ENCODE measurements at places on chromosomes 11 and 22. TPM values are rescaled to one million over a fixed set of nuclear protein-coding genes. Genes with fewer than 3 reads are reported as not detected.

DNA sequence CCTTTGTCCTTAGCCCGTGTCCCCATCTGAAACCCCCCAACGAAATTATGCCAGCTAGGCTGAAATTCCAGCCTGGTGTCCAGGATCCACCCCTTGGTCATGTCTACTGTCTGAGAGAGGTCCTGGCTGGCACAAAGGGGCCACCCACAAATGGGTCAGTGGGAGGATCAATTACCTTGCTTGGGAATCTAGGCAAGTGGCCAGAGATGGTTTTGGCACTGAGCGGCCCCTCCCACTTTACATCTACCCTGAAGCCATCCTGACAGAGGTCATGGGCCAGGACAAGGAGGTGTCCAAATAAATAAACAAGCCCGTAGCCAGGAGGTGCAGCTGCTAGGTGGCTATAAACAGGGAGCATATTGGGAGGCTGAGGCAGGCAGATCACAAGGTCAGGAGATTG lies 311.5 kb downstream of the MN1 start:
- H3K4me3 ChIP-seq: no peak overlapping the region
- no peak for DNase-seq
- peaks cover 18% of the 10 kb centered on the region for H3K4me1 ChIP-seq
- peak overlapping the region; percentile 90 for H3K27ac ChIP-seq

GRCh38 chr11:50170115-50170514 lies 137.4 kb downstream of the OR4C45 start:
- H3K27me3 ChIP-seq: no peaks in the 10 kb centered on the region
- H3K4me3 ChIP-seq: no peak overlapping the region
- DNase-seq: no peak
- no peaks in the 10 kb centered on the region for H3K36me3 ChIP-seq
- H3K4me1 ChIP-seq: no peaks in the 10 kb centered on the region

DNA sequence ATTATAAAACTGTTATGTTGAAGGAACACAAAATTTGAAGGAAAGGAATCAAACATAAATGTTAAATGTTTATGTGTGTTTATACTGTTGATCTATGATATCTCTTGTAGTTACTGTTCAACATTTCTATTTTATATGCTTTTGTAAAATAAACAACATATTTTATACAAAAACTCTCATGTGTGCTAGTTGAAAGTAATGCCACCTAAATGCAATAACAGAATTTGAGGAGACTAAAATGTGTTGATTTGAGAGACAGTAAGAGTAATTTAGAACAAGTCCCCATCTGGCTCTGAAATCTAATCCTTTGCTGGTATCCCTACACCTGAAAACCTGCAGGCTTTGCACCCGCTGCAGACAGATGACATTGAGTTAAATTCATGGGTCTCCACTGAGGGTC lies 95.7 kb upstream of the TOP3B start:
- peaks cover 5% of the 10 kb centered on the region for H3K27me3 ChIP-seq
- no peak overlapping the region for H3K4me3 ChIP-seq
- DNase-seq: no peak
- H3K27ac ChIP-seq: no peak overlapping the region
- H3K36me3 ChIP-seq: no peaks in the 10 kb centered on the region
- H3K4me1 ChIP-seq: peaks cover 18% of the 10 kb centered on the region

GRCh38 chr11:134577751-134578395 lies 165.8 kb upstream of the B3GAT1 start:
- H3K27ac ChIP-seq: no peak overlapping the region

Gene FSHB
- not detected for total RNA-seq

- H3K27me3 ChIP-seq: no peaks in the 10 kb centered on the region
- peaks cover 6% of the 10 kb centered on the region for H3K4me1 ChIP-seq
- no peak overlapping the region for H3K4me3 ChIP-seq
- peaks cover 3% of the 10 kb centered on the region for H3K36me3 ChIP-seq
- no peak for DNase-seq
Observed at GRCh38 chr11:18615628-18616392, 16.2 kb downstream of the MISFA start.

Gene CYB5R2
- 25.0 TPM for total RNA-seq

- DNase-seq: no peak
- no peaks in the 10 kb centered on the region for H3K4me1 ChIP-seq
- no peaks in the 10 kb centered on the region for H3K36me3 ChIP-seq
- no peak overlapping the region for H3K27ac ChIP-seq
- peaks cover 4% of the 10 kb centered on the region for H3K27me3 ChIP-seq
Observed at GRCh38 chr11:131077340-131077739, 161.1 kb upstream of the SNX19 start.

- no peak for DNase-seq
- H3K4me3 ChIP-seq: no peak overlapping the region
- H3K36me3 ChIP-seq: no peaks in the 10 kb centered on the region
- H3K27me3 ChIP-seq: no peaks in the 10 kb centered on the region
Observed at GRCh38 chr22:29011240-29012100, 50.2 kb downstream of the C22orf31 start.

GRCh38 chr11:1776944-1777715 lies 13.4 kb upstream of the CTSD start:
- H3K27me3 ChIP-seq: no peaks in the 10 kb centered on the region
- H3K4me3 ChIP-seq: no peak overlapping the region

Gene GGA1
- 30.2 TPM for total RNA-seq

DNA sequence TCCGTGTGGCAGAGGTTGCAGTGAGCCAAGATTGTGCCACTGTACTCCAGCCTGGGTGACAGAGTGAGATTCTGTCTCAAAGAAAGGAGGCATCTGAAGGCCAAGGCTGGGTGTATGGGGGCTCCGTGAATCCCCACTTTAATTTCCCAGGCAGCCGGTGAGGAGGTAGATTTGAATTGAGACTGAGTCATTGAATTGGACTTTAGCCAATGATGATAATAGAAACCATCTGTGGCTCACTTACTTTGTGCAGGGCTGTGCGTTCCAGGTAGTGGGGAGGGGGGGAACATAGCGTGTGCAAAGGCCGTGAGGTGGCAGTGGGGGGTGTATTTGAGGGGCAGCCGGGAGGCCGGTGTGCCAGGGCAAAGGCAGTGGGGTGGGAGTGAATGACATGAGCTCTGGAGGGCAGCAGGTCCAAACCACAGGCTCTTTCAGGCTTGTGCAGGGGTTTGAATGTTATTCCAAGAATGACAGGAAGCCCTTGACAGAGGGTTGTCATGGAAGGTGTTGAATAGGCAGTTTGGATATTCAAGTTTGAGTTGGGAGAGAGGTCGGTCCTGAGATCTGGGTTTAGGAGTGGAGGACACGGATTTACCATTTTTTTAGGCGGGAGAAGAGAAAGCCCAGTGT lies 6.1 kb downstream of the ARHGAP8 start:
- H3K36me3 ChIP-seq: no peaks in the 10 kb centered on the region
- peak; percentile 68 for DNase-seq
- no peaks in the 10 kb centered on the region for H3K27me3 ChIP-seq

DNA sequence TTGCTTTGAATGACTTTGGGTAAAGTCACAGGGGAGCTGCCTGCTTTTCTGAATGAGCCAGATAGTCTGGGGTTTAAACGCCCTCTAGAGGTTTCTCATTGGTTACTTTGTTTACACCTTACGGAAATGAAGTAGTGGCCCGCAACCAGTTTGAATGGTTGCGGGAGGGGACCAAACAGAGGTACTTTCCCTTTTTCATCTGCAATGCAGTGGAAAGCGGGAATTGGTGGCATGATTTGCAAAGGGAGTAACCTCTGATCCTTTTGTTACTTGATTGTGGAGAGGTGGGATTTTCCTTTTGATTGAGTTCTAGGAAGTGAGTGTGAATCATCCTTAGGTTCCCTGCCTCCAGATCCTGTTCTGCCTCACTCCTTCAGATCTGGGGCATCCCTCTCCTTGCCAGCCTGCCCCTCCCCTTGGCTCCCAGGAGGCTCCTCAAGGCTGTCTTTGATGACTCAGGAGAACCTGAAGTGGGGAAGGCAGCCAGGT lies 15.9 kb upstream of the GLYATL1 start:
- DNase-seq: peak; percentile 60
- H3K4me1 ChIP-seq: peaks cover 39% of the 10 kb centered on the region
- no peaks in the 10 kb centered on the region for H3K27me3 ChIP-seq
- no peak overlapping the region for H3K4me3 ChIP-seq

Gene CCDC87
- 0.53 TPM for total RNA-seq

GRCh38 chr11:8018484-8019313 lies 31.6 kb downstream of the EIF3F start:
- no peak overlapping the region for H3K27ac ChIP-seq
- peaks cover 12% of the 10 kb centered on the region for H3K4me1 ChIP-seq
- H3K4me3 ChIP-seq: peak overlapping the region; percentile 75
- H3K27me3 ChIP-seq: peaks cover 68% of the 10 kb centered on the region

GRCh38 chr11:18115360-18116127 lies 9.7 kb upstream of the SAAL1 start:
- H3K4me3 ChIP-seq: no peak overlapping the region
- peaks cover 34% of the 10 kb centered on the region for H3K27me3 ChIP-seq
- H3K27ac ChIP-seq: no peak overlapping the region
- DNase-seq: peak; percentile 84
- H3K36me3 ChIP-seq: no peaks in the 10 kb centered on the region
- H3K4me1 ChIP-seq: no peaks in the 10 kb centered on the region

Gene ANKK1
- not detected for total RNA-seq

Gene VSIG2
- total RNA-seq: 22.9 TPM

DNA sequence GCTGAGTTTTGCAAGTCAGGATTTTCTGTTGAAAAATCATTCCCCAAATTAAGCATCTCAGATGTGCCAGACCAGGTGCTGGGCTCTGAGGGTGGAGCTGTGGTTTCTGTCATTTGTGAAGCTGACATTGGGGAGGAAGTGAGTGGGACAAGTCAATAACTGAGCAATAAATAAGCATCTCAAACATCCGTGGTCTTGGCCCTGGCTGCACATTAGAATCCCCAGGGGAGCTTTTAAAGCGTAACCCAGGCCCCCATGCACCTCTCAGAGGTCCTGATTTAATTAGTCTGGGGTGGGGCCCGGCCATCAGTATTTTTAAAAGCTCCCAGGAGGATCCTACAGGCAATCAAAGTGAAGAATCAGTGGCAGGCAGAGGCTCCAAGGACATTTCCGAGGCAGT lies 420.0 kb downstream of the MN1 start:
- no peak for DNase-seq
- peaks cover 2% of the 10 kb centered on the region for H3K4me1 ChIP-seq
- H3K27me3 ChIP-seq: no peaks in the 10 kb centered on the region
- no peak overlapping the region for H3K27ac ChIP-seq
- H3K36me3 ChIP-seq: no peaks in the 10 kb centered on the region

Gene LRRC32
- 25.5 TPM for total RNA-seq

DNA sequence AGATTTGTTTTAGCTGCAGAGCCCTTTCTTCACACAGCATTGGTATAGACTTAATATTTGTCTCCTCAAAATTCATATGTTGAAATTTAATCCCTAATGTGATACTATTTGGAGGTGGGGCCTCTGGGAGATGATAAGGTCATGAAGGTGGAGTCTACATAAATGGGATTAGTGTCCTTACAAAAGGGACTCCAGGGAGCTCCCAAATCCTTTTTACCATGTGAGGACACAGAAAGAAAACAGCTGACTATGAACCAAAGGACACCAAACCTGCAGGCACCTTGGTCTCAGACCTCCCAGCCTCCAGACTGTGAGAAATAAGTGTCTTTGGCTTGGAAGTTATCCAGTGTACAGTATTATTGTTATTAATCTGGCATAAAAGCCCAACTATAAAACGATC lies 10.2 kb downstream of the SLC35F2 start:
- H3K36me3 ChIP-seq: no peaks in the 10 kb centered on the region
- H3K27ac ChIP-seq: no peak overlapping the region
- H3K4me1 ChIP-seq: no peaks in the 10 kb centered on the region
- H3K27me3 ChIP-seq: no peaks in the 10 kb centered on the region
- no peak for DNase-seq

- H3K27me3 ChIP-seq: no peaks in the 10 kb centered on the region
- H3K36me3 ChIP-seq: no peaks in the 10 kb centered on the region
- H3K4me1 ChIP-seq: peaks cover 18% of the 10 kb centered on the region
Observed at GRCh38 chr11:29119116-29119515, 897.7 kb downstream of the KCNA4 start.

DNA sequence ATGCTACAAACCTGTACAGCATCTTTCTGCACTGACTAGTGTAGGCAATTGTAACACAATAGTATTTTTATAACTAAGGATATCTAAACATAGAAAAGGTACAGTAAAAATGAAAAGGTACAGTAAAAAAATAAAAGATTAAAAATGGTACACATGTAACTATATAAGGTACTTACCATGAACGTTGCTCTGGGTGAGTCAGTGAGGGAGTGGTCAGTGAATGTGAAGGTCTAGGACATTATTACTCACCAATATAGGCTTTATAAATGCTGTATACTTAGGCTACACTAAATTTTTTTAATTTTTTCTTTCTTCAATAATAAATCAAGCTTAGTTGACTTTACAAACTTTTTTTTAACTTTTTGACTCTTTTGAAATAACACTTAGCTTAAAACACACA lies 59.9 kb downstream of the EIF3M start:
- no peaks in the 10 kb centered on the region for H3K27me3 ChIP-seq
- H3K27ac ChIP-seq: no peak overlapping the region
- no peak for DNase-seq
- H3K4me1 ChIP-seq: no peaks in the 10 kb centered on the region

GRCh38 chr11:35288309-35288708 lies 131.0 kb downstream of the SLC1A2 start:
- H3K4me3 ChIP-seq: no peak overlapping the region
- H3K27me3 ChIP-seq: no peaks in the 10 kb centered on the region
- H3K27ac ChIP-seq: no peak overlapping the region

GRCh38 chr11:110046775-110047380 lies 46.3 kb upstream of the ZC3H12C start:
- no peaks in the 10 kb centered on the region for H3K4me1 ChIP-seq
- peak overlapping the region; percentile 57 for H3K27ac ChIP-seq
- H3K4me3 ChIP-seq: no peak overlapping the region

DNA sequence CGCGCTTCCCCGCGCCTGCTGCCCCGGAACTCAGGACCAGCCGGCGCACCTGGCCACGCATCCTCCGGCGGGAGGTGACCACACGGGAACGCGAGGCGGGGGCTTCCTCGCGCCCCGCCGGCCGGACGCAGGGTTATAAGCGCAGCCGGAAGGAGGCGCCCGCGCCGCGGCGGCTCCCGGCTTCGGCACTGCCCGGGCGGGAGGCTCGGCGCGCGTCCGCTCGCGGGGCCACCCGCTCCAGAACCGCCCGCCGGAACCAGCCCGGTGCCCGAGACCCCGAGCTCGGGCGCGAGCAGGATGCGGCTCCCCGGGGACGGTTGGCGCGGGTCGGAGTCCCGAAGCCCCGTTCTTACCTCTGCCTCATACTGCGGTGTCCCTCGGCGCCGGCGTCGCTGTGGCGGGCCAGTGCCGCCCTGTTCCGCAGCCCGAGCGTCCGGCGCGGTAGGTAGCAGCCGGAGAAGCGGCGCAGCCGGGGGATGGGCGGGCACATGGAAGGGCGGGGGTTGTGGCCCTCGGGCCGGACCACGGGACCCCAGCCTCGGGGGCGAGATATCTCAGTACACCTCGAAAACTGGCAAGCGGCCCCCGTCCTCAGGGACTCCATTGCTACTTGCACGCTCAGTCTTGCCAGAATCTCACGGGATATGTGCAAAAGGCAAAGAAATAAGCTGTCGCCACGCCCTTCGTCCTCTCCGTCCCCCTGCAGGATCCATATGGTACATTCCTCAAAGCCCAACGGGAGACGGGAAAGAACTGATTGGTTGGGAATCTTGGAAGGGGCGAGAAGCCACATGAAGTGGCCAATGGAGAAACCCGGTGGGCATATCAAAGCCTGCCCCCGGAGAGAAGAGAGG lies 23.1 kb downstream of the MICAL3 start:
- peak overlapping the region; percentile 90 for H3K4me3 ChIP-seq
- peak overlapping the region; percentile 96 for H3K27ac ChIP-seq
- no peaks in the 10 kb centered on the region for H3K4me1 ChIP-seq
- no peaks in the 10 kb centered on the region for H3K27me3 ChIP-seq

- H3K4me3 ChIP-seq: no peak overlapping the region
- no peaks in the 10 kb centered on the region for H3K27me3 ChIP-seq
- no peak overlapping the region for H3K27ac ChIP-seq
- H3K4me1 ChIP-seq: no peaks in the 10 kb centered on the region
Observed at GRCh38 chr11:6191742-6192141, 7.3 kb upstream of the OR52W1 start.
